ENCODE measurements at places on chromosomes 7 and 10.

DNA sequence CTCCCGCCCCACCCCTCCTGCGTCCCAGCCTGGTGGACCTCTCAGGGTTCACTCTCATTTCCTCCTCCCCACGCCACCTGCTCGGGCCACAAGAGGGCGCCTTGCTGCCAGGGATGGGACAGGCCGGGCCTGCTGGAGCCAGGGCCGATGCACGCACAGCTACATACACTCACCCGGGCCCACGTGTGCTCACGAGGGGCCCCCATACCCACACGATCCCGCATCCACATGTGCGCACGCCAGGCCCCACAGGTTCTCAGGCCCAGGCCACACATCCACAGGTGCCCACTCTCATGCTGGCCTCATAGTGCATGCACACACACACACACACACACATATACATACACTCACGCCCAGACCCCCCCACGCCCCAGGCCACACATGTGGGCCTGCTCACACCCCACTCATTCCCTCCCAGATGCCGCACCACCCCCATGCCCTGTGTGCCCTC, 68.6 kb downstream of the LHPP start:
- DNase-seq: peak; percentile 18

DNA sequence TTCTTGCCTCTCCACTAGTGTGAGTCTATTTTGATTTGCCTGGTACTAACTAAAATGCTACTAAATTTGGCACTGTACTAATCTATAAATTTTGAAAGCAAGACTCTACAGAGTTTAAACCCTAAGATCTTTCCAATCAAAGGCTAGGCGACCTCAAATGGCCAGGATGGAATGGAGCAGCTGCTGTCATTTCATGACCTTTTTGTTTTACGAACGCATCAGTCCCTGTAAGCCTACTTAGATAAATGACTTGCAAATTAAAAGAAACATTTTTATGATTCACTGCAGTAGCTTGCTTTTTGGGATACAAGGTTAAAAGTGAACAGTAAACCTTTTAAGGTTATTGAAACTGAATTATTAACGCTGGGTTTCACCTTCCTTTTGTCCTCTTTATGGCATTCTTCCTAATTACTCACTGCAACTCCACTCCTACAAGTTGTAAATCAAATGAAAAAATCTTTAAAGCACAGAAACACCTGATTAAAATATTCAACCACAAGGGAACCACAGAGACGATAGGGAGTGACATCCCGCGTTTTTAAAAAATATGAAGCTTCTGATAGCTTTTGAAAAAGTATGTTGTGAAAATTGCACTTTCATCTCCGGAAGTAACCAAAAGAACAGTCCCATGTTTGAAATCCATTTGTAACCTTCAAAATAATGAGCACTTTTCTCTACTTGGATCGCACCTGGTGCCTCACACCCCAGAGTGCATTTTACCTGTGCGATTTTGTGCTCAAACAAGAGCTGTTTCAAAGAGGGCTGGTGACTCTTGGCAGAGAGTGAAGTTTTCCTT, 595.1 kb downstream of the PARD3 start:
- DNase-seq: no peak

- DNase-seq: no peak
These were observed 65.8 kb downstream of the INHBA start for GRCh38 chr7:41637049-41637448.

- DNase-seq: no peak
These were observed 42.3 kb downstream of the HIP1 start for GRCh38 chr7:75696263-75697037.

DNA sequence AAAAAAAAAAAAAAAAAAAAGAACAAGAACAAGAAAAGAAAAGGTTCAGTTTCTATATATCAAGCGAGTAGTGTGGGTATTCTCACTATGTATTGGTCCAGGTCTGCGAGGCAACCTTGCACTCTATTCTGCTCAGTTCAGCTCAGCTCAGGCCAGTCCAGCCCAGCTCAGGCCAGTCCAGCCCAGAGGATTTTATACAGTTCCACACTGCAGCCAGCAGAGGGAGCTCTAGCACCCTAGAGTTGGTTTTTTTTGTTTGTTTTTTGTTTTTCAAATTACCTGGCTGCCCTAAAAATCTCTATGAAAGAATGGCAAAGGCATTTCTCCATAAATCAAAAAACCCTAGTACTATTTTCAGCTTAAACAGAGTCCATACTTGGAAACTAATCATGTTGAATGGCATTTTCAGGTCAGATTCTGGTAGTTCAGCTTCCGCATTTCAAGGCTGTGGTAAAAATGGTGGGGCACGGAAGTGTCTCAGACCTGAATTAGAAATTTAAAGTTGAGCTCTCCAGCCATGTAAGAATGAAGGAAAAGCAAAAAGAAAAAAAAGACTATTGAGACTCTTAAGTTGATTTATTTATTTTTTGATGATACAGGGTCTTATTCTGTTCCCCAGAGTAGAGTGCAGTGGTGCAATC, 55.2 kb upstream of the GSDME start:
- no peak for DNase-seq

- DNase-seq: no peak
These were observed 3.5 kb downstream of the HK1 start for GRCh38 chr10:69281507-69282413.

Data from GF-D8 (cell line).